ENCODE measurements at places on chromosomes 16 and 17.

- no peak for DNase-seq
Observed at GRCh38 chr16:58503863-58504688, 4.1 kb downstream of the NDRG4 start.

- DNase-seq: no peak
Observed at GRCh38 chr16:54180421-54181359, 105.9 kb downstream of the IRX3 start.

DNA sequence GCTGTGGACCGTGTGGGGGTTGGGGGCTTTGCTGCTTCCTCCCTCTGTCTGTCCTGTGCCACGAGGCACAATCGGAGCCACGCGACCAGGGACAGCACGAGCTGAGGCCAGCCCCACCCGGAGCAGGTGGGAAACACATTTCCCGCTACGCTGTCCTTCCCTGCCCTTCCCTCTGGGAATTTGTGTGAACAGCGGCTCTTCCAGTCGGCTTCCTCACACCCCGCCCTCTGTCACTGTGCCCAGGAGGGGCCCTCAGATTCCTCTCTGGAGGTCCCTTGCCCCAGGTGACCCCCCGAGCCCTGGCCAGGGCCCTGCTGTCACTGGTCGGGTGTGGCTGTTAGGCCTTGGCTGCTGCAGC lies 19.6 kb downstream of the SPIRE2 start:
- DNase-seq: no peak

GRCh38 chr16:9534759-9535158 lies 443.3 kb downstream of the HAPSTR1 start:
- DNase-seq: no peak

GRCh38 chr17:81858170-81858966 lies 2.0 kb downstream of the P4HB start:
- DNase-seq: no peak
